CD4-positive, alpha-beta T cell treated with Interleukin-1 beta for 1 hour (primary cell): ENCODE measurements at places on chromosomes 2 and 18.

DNA sequence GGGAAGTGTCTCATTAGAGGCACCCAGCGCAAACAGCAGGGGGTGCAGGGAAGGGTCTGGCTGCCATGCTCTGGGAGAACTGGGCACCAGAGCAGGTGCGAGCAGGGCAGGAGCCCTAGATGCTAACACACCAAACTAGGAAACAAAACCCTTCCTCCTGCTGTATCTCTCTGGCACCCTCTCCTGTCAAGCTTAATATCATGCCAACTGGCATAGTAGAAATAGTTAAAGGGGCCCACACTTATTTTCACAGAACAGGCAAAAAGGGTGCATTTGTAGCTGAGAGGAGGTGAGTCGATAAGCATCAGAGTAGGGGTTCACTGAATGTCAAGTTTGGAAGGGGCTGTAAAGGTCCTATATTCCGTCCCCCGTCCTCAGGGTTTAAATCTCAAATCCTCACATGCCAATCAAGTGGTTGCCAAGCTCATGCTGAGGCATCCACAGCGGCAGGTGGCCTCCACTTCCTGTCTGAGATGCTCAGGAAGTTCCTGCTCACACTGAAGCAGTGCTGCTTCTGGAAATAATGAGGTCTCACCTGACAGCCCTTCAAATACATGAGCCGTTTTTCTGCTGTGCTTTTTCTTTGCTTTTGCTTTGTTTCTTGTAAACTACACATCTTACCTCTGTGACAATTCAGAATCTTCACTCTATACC is 14.9 kb upstream of the ACKR3 start:
- no peak for DNase-seq

DNA sequence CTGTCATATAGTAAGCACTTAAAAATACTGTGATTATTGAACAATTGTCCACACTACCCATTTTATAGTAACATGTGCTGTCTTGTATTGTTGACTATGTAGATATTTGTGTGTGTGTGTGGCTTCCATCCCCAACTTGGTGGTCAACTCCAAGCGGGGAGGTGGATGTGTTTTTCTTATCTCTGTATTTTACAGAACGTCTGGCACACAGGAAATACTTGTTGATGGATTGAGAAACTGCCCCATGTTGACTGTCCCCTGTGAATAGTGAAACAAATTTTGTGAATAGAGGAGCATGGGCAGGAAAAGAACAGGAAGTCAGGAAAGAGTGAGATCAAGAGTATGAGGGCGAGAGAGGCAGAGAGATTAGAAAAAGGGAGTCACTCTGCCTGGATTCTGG is 83.6 kb downstream of the CELF4 start:
- no peak for DNase-seq

DNA sequence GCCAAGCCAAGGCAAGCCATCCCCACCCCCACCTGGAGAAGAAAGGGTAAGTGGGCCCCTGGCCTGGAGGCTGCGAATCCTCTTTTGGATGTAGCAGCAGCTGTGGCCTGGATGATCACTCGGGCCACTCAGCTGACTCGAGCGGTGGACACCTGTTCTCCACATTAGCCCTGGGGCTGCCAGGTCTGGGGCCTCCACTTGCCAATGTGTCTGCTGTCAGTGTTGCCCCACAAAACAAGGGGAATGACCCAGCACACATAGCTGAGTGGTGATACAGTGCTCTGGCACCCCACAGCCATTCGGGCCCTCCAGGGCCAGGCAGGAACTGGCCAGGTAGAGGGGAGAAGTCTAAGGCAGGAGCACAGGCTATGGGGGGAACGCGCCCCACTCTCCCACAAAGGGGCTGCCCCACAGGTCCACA is 2.6 kb downstream of the STK25 start:
- no peak for DNase-seq

GRCh38 chr2:17311771-17312511 is 206.3 kb downstream of the RAD51AP2 start:
- DNase-seq, result no peak
